ENCODE measurements at places on chromosomes 12 and 14. TPM values are rescaled to one million over a fixed set of nuclear protein-coding genes. Genes with fewer than 3 reads are reported as not detected.

- DNase-seq, result no peak
Measured at GRCh38 chr12:78793491-78793890, 71.1 kb upstream of the SYT1 start.

DNA sequence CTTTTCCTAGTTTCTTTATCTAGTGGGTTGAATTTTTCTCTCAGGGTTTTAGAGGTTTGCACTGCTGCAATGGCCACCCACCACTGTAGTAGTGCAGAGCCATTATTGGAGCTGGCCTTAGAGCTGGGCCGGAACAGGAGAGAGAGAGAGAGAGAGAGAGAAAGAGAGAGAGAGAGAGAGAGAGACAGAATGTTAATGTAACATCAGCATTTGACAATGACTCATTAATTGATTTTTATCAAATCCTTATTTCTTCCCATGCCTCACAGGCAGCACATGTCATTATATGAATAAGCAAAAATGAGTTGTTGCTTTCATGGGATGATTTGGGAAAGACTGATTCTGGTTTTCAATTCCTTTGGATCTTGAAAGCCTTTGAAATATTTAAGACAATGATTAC, 76.3 kb upstream of the PPP4R3A start:
- no peak for DNase-seq

GRCh38 chr12:12648284-12648683, 36.6 kb downstream of the CREBL2 start:
- no peak for DNase-seq

DNA sequence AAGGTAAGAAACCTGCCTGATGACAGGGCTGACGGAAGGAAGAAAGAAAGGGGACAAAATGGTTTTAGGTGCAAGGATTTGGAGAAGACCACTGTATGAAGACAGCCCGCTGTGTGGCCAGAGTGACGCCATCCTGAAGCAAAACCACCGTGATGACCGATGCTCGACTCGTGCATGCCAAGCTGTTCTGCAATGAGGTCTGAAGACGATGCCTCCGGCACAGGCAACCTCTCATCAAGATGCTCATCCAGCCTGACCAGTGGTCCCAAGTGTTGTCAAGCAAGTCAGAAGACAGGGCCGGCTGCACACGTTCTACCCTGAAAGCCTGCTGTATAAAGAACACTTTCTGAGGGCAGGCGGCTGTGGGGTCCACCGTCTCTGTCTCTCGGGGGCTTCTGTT, 34.8 kb downstream of the STX2 start:
- no peak for DNase-seq

GRCh38 chr12:91778091-91778832, 367.4 kb downstream of the BTG1 start:
- DNase-seq, result no peak

DNA sequence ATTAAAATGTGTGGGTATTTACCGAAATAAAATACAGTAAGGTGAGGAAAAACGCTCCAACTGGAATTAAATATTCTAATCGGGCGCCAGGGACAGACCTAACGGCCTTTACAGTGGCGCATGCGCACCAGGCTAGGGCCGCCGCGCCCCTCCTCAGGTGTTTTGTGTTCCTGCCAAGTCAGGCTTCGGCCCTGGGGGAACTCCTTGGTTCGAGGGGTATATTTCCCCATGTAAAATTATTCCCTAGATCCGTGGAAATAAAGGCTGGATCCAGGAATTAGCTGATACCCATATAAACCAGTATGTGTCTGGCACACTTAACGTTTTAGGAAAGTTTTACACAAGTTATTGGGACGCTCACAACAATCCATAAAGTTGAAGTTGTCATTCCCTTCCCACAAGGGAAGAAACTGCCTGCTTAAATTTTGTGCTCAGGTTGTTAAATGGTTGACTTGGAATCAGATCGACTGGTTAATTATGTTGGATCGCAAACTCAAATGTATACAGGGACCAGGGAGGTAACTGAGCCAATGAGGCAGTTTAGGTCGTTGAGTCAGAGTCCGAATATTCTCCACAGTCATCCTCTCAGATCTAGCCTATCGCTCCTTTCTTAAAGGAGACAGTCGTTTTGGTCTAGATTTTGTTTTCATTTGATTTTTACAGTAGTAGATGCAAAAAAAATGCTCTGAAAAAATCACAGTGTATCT, 621 bp upstream of the ANAPC7 start:
- DNase-seq, result peak; percentile 90

DNA sequence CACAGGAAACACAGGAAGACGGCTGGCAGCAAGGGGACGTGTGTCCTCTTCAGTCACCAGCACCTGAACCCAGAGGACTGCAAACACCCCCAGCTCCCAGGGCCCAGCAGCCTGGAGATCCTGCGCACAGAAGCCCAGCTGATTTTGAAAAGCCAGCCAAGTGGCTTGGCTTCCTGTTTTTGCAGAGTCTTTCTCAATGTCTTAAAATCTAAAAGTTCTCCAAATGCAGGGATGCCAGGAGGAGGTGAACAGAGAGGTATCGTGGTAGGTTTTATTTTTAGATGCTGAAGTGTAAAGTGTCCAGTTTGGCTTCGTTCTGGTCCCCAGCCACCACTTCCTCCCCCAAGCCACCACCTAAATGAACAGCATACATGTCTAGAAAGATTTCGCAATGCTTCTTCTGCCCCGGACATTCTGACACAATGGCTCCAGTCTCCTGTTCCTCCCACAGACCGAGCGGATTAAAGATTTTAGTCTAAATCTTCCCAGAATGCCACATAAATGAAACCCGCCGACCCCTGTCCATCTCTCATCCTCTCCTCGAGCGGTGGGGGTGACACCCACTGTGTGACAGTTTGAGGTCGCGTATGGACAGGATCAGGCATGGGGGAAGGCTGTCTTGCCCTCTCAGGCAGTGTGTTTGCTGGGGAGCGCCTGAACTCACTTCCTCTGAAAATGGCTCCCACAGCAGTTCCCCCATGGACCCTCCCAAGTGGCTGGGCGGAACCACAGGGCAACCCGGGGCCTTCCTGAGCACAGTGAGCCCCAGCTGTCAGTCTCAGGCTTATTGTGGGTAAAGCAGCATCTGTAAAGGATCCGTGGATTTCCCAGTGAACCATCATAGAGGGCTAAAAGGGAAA, 41.6 kb downstream of the ITPK1 start:
- peak; percentile 78 for DNase-seq

DNA sequence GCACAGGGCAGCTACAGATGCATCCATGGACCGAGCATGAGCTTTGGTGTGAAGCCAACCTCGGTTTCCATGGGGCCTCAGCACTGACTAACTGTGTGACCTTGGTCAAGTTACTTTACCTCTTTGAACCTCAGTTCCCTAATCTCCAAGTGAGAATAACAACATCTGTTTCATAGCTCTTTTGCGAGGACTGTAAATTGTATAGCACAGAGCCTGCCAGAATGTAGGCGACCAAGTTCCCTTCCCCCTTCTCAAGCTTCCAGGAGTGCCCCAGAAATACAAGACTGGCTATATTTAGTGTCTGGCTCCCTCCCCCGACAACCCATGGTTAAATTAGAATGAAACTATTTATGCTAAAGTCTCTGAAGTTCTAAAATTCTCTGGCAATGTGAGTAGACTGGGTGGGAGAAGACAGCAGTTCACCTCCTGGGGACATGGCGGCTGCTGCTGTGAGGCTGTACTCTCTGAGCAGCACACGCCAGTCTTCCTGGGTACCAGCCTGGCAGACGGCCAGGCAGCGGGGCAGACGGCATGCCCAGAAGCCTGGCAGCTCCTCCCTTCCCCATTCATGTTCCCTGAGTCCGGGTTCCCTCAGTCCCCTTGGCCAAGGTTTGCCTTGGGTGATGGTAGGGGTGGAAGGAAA, 22.0 kb upstream of the TMED10 start:
- peak; percentile 76 for DNase-seq

GRCh38 chr14:103499709-103500108, 22.9 kb downstream of the CKB start:
- no peak for DNase-seq

Gene IL22
- total RNA-seq, result not detected

Gene OTOGL
- total RNA-seq, result 0.19 TPM

Gene NRIP2
- total RNA-seq, result 2.0 TPM
